Stimulated activated CD4-positive, alpha-beta T cell treated with anti-CD3 and anti-CD28 coated beads, Interleukin-15, amount 100 ng/mL, for 1 hour (primary cell): ENCODE measurements at places on chromosomes 5 and 9.

- DNase-seq: no peak
Measured at GRCh38 chr5:100623719-100624118, 88.5 kb downstream of the FAM174A start.

GRCh38 chr9:86176468-86176867 lies 77.1 kb upstream of the GOLM1 start:
- no peak for DNase-seq

DNA sequence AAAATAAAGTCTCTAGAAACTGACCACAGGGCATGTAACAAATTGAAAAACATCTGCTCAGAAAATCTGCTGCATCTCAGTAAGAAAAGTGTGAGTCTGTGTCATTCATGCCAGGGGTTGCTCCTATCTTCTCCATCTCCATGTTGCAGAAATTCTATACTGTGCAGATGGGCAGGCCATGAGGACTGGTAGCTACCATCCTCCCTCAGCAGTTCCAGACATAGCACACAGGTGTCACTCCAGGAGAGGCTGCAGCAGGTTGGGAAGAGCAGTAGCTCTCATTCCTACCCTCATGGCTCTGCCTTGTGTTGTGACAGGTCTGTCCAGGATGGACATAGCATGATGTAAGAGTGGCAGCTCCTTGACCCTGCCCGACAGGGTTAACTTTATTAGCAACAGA lies 173.4 kb downstream of the NDUFS4 start:
- no peak for DNase-seq

- peak; percentile 21 for DNase-seq
Measured at GRCh38 chr5:74640954-74641734, 616 bp upstream of the ENC1 start.

GRCh38 chr5:117455236-117456233 lies 880.9 kb upstream of the SEMA6A start:
- no peak for DNase-seq

GRCh38 chr5:154642499-154643245 lies 112.5 kb upstream of the LARP1 start:
- no peak for DNase-seq

GRCh38 chr9:110257956-110258355 lies 1.6 kb upstream of the TXN start:
- no peak for DNase-seq

GRCh38 chr5:124446120-124446519 lies 300.3 kb downstream of the ZNF608 start:
- DNase-seq: no peak

DNA sequence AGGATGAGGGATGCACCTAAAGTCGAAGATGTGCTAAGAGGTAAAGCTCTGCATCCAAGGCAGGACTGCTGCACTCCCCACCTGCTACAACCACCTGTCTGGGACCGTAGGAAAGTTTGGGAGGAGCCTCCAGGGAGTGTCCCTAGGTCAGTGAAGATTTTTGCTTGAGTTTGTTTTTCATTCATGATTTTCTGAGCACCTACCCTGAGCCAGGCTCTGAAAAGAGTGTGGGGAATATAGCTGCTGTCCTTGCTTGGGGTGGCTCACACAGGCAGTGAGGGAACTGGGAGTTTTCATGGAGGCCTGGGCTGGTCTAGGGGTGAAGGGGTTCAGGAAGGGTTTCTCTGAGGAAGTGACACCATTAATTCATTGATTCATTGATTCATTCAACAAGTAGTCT lies 48.9 kb downstream of the SAR1B start:
- no peak for DNase-seq

GRCh38 chr9:23723672-23724071 lies 102.4 kb downstream of the ELAVL2 start:
- DNase-seq: no peak

GRCh38 chr9:112719696-112720095 lies 1.8 kb upstream of the INIP start:
- no peak for DNase-seq

DNA sequence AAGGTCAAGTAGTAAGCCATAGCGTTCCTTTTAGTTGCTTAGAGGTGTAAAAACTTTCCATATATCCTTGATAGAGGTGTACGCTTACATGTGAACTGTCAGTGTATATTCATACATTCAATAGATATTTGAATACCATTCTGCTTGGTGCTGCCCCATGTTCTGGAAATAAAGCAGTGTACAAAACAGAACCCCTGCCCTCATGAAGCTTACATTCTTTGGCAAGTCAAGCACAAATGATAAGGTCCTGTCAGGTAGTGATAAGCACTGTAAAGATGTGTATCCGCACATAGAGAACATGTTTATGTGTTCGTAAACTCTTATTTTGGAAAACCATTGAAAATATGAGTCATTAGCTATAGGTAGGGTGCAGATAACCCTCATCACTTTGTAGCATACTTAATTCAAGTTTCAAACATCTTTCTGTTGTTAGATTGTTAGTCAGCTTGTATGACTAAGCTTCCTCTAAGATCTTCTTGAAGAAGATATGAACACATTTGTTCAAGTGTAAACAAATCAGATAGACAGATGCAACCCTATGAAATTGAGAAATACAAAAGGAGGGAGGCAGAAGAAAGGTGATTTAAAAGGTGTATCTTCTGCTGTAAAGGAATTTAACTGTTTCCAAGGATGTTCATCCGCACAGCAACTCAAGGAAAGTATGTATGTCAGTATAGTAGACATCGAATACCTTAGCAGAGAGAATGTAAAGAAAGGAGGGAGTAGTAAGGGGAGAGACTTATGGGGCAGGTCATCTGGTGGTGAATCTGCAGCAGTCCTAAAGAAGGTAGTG lies 1.6 kb downstream of the GTF3C4 start:
- DNase-seq: no peak

DNA sequence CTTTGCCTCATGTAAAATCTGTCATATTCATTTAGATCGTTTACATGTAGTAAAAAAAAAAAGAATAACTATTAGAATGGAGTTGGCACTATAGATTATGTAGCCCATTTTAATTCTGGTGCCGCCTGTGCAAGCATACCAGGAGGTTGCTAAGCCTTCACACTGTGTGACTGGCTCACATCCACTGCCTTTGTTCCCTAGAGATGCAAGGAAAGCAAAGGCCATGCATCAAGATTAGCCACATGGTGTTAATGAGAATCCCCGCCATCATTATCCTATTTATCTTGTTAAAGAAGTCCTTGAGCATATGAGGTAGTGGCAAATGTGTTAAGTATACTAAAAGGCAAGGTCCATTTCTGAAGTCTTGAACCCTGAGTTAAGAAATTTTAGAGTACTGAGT lies 279.6 kb downstream of the RFX3 start:
- no peak for DNase-seq

GRCh38 chr5:137575847-137576246 lies 76.7 kb upstream of the SPOCK1 start:
- no peak for DNase-seq

- DNase-seq: no peak
Measured at GRCh38 chr5:111853748-111854147, 96.8 kb upstream of the NREP start.

DNA sequence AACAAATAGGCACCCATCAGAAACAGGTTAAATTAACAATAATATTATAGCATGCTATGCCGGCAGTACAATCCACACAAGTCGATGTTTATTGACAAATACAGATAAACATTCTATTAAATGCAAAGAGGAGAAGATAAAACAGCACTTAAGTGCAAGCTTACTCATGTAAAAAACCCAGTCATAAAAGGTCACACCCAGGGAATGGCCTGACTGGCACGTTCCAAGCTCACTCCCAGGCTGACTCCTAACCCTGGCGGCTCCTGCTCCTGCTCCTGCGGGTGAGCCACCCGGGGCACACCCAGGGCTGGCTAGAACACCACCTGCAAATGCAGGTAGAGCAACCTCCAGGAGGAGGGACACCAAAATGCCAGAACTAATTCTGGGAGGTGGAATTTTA lies 66.9 kb downstream of the SEMA4D start:
- no peak for DNase-seq

DNA sequence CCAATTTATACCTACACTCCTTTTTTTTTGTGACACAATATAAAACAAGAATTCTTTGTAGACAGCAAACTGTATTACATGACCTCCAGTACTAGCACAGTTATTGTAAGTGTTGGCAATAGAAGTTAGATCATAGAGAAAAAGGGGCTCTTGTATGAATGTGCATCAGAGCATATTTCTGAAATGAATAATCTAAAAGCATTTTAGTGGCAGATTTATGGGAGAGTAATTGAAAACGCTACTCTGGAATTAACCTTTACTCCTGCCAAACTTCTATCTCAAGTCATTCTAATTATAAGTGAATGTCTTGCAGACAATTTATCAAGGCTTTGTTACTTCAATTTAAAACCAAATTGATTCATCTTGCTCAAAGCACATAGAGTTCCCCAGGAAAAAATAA lies 968.1 kb downstream of the TAF11L14 start:
- DNase-seq: no peak

DNA sequence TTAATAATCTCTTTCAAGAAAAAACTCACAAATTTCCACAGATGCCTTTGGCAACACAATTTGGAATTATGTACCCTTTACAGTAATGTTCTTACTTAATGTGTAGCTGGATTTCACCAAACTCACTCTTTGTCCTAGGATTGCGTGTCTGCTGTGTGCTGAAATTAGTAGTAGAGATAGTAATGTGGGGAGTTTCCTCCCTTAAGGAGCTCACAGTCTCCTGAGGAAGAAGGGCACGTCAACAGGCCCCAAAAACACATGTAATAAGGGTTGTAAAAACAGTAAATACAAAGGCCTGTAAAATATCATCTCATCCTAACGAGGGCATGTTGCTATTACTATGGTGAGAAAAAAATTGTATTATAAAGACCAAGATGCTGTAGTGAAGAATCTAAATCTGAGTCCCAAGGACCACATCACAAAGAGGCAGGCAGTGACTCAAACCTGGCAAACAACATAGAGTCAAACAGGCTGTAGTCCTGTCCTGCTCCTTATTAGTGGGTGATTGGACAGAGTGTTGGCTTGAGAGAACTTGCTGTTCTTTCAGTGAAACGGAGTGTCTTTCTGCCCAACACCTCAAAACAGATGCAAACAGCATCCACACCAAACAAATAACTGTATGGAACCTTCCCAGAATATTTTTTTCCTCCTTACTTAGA lies 83.2 kb upstream of the PAPPA start:
- DNase-seq: no peak

- DNase-seq: no peak
Measured at GRCh38 chr9:35306283-35306682, 144.5 kb downstream of the UNC13B start.

DNA sequence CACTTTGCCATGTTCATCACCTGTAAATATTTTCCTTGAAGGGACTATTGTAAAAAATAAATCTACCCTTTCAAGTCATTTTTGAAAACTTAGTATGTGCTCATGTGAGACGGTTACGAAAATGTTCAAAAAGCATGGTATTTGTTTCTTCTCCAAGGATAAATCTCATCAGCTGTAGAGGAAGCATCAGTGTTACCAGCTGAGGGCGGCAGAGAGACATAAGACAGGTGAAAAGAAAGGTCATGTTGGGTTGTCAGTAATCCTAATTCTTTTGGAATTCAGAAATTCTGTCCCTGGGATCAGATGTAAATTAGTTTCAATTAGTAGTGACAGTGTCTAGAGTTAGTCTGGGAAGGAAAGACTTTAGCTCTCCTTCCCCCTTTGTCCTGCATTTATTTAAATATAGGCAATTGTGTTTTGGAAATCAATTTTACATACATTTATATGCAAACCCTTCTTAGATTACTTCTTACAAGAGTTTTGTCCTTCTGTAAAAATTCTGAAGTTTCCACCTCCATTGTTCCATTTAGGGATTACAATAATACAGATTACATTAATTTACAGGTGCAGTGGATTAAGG lies 791.9 kb upstream of the CDH6 start:
- no peak for DNase-seq

DNA sequence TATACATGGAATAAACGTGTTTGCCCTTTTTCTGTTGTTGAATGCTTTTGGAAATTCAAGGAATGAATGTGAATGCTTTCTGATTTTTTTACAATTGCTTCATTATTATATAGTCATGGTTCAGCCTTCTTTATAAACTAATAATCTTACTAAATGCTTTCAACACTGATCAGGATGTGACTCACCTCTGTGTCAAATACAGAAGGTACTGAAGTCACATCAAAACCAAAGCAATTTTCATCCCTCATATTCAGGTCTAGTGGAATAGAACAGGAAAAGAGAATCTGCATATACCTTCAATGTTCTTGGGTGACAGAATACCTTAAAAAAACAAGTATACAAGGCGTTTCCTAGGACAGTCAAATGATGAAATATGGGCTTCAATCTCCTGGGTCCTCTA lies 170.7 kb downstream of the PDE4D start:
- no peak for DNase-seq

DNA sequence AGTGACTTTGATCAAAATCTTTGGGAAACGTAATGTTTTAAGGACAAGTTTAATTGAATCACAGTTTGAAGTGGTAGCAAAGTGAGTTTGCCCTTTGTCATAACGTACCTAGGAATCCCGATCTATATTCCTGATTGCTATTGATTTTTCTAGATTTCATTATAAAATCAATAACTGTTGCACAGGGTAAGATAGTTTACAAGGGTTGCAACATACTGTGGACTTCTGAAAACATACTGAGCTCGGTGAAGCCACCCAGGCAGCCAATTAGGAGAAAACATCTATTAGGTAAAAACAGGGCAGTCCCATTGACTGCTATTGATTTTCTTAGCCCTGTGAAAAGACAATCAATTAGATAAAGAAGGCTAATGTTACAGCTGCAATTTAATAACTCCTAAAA lies 659.9 kb downstream of the ISL1 start:
- no peak for DNase-seq

GRCh38 chr5:73354406-73354805 lies 94.2 kb downstream of the FOXD1 start:
- no peak for DNase-seq

DNA sequence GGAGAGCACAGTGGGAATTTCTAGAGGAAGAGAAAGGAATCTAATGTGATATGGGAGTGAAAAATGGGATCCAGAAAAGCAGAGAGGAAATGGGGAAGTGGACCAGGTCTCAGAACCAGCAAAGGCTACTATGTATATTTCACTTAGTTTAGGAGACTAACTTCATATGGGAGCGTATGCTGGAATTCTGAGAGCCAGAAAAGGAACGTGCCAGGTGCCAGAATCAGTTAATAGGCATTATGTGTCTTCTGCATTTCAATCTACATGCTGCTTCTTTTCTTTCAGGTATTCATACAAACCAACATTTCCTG lies 28.5 kb upstream of the IFNA14 start:
- no peak for DNase-seq

GRCh38 chr9:35705836-35706430 lies 16.2 kb upstream of the TPM2 start:
- no peak for DNase-seq

DNA sequence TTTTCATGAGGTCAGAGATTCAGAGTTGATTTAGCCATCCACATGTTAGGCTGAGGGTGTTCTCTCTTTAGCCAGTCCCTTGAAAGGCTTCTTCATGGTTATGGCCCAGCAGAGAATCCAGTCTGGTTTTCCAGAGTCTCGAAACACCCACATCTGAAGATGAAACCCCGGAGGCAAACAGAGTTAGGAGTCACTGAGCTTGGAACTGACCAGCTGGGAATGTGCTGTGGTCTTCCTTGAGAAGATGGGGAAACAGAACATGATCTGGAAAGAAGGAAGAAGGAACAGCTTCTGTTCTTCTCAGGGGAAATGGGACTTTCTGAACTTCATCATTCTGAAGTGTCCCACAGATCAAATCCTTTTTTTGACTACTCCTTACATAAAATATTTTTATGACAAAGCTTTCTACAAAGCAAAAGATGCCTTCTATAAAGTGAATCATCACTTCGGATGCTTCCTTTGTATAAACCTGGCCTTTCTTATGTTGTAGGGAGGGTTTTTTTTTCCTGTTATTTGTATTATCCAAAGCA lies 45.4 kb downstream of the ZNF618 start:
- no peak for DNase-seq

GRCh38 chr5:102547141-102548035 lies 48.6 kb upstream of the SLCO6A1 start:
- no peak for DNase-seq
